Activated CD4-positive, CD25-positive, alpha-beta regulatory T cell (primary cell): ENCODE measurements at places on chromosomes 4 and X.

DNA sequence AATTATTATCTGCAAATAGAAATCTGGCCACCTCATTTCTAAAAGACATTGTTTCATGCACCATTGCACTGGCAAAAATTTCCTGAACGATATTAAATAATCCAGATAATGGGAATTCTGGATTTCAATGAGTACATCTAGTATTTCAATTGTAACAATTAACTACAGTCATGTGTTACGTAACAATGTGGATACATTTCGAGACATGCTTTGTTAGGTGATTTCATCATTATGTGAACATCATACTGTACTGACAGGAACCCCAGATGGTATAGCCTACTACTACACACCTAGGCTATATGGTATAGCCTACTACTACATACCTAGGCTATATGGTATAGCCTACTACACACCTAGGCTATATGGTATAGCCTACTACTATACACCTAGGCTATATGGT, 14.8 kb downstream of the LAMTOR3 start:
- DNase-seq = no peak

DNA sequence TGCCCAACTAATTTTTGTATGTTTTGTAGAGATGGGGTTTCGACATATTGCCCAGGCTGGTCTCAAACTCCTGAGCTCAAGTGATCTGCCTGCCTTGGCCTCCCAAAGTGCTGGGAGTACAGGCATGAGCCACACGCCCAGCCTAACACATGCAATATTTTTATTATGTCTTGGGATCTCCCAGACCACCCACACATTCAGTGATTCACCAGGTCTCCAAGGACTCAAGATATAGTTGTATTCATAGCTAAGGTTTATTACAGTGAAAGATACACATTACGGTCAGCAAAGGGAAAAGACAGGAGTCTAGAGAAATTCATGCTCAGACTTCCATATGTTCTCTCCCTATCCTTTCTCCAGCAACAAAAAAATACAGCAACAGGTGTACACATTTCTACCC, 25.5 kb upstream of the FAM120C start:
- DNase-seq = no peak

- no peak for DNase-seq
Measured at GRCh38 chr4:165248102-165248501, 40.7 kb downstream of the KLHL2 start.

- no peak for DNase-seq
Measured at GRCh38 chr4:172786039-172786792, 382.4 kb upstream of the GALNT7 start.

GRCh38 chrX:35076061-35076460, 133.5 kb downstream of the FAM47B start:
- no peak for DNase-seq

DNA sequence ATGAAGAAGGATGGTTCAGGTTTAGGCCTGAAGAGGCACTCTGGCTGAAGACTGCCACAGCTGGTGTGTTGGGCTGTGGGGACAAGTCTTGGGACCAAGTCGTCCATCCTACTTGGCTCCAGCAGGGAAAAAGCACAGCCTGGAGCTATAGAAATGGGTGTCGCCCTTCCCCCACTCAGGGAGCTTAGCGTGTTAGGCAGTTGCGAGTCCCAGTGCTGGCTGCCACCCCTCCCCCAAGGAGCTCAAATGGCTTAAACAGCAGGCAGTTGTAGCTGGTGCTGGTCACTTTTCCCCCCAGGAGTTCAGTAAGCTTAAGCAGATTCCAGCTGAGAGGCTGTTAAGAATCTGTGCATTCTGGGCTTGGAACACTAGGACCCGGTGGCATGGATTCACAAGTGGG, 319.5 kb upstream of the POF1B start:
- no peak for DNase-seq

DNA sequence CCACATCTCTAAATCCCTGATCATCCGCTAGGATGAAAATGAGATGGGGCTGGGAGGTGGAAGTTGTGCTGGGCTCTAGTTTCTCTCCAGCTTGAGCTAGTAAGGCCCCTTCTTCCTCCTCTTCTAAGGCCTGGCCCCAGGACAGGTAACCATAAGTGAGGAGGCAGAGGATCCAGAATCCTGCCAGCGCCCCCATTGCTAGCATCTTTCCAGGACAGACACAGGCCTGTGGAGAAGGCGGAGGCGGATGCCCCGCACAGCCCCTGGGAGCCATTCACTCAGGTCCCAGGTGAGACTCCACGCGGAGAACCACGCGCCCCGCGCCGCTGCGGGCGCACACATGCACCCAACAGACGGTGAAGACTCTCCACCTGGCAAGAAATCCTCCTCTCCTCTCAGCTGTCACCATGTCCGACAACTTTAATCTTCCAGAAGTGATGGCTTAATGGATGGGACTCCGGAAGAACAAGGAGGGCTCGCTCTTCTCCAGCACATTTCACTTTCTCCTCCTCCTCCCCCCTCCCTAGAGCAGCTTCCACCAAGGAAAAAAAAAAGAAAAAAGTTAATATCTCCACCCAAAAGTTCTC, 793 bp downstream of the ARSJ start:
- no peak for DNase-seq

DNA sequence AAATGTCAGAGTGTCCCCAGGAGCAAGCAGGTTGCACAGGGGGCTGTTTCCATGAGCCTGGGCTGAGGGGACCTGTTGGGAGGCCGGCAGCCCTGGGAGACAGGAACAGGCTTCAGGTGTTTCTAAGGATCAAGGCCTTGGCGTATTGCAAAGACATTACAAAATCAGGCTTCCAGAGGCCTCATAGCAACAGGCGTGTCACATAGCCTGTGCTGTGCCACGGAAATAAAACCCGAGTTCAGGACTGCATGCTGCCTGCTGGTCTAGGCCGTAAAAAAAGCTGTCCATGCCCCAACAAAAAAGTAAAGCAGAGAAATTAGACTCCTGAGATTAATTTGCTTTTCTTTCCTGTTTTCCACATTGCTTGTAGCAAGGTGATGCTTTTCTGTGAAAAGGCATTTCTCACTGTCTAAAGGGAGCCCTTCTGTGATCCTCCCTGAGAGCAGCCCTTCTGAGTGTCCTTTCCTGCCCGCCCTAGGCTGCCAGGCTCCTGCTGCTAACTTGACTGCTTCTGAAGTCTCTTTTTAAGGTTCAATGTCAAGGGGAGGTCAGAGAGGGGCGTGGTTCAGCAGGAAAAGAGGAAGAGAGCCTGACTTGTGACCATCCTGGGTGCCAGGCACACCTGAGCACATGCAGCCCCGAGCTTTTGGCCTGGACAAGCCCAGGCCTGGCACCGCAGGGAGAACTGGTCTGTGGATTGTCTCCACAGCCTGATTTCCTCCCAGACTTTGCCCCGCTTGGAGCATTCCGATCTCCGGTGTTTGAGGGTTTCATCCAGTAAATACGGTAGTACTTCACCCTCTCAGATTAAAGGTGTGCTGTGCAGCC, 21.3 kb downstream of the SHROOM2 start:
- no peak for DNase-seq

DNA sequence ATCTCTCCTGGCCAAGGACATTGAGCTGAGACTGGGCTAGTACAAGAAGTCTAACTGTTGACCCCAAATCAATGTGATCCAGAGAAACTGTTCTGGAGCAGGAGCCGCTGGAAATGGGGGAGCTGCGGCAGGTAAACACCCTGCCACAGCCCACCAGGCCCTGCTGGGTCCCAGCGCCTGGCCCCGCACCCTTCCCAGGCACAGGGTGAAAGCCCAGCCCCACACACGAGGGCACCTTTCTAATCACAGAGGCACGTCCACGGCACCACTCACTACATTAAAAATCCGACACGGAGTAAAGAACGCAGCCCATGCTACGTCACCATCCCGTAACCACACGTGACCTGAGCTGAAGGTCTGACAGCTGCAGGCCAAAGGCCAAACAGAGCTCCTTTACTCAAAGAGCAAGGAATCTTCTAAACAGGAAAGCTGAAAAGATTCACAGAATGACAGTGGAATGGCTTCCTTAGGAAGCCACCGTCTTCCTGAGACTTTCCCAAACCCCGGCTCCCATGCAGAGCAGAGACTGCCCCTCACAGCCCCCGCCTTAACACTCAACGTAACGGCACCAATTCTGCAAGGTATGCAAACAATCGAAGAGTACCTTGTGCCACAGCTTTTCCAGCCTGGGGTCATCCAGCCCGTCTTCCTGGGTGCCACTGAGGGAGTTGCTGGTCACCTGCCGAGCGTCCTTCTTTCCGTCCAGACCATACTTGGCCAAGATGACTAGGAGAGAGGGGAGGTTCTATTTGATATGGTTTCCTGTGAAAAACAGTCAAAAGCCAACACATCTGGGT, 12.6 kb downstream of the LRPAP1 start:
- no peak for DNase-seq

DNA sequence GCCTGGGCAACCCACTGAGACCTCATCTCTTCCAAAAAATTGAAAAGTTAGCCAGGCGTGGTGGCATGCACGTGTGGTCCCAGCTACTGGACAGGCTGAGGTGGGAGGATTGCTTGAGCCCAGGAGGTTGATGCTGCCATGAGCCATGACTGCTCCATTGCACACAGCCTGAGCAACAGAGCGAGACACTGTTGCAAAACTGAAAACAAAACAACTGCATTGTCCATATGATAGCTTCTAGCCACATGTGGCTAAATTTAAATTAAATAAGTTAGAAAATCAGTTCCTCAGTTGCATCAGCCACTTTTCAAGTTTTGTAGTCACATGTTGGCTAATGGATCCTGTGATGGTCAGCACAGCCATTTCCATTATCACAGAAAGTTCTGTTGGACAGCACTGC, 67.9 kb downstream of the GAB1 start:
- no peak for DNase-seq

DNA sequence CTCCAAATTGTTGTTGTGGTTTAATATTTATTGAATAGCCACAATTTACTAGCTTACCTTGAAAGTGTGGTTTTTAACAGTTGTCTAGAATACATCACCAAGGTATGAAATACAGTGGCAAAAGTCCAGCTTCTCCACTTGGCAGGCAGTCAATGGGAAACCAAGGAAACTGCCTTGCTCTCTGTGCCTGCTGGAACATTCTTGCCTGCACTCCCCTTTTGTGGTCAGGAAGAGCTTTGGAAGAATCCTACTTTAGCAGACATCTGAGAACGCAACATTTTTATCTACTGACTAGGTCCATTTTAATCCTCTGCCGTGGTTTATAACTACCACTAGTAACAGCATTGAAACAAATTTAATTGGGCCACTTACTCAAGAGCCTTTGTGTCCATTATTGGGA, 64.5 kb downstream of the TENM3 start:
- no peak for DNase-seq

DNA sequence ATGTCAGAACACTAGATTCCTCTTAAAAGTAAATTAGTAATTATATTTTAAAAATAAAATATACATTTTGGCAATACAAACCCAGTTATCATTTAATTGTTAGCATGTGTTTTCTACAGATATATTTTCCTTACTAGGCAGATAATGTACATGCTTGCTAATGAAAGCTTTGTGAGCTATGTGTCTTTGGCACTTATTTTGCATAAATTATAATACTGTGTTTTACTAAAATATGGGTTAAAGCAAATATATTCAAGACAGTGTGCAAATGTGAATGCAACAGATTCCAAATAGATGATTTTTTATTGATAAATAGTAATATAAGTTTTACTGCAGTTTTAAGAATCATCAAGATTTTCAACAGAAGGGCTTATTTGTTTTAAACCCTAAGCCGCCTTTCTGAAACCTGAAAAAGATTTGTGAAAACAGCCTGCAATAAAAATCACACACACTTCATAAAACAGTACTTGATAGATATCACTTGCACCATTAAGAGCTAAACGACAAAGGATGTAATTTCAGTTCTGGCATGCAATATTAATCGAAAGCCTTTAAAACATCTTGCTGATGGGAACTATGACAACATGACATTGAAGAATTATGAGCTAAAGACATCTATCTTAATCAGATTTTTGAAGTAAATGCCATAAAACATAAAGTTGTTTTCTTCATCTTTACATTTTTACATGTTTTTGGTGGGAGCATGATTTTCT, 333.3 kb downstream of the DCTD start:
- DNase-seq = no peak

GRCh38 chr4:76029300-76029699, 6.0 kb upstream of the CXCL10 start:
- DNase-seq = no peak

DNA sequence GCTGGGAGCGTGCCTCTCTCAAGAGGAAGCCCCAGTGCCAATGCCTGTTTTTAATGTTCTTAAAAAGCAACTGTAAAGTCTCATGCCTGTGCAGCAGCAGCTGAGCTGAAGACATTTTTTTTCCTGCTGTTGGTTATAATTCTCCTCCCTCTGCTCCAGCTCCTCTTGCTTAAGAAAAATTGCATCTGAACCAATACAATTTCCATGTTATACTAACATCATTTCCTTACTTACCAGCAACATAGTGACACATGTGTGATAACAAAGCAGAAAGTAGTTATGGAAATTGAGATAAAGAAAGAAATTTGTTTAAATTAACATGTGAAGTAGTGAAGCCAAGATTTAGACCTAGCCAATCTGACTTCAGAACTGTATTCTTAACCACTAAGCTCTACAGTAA, 101.4 kb downstream of the TBC1D19 start:
- DNase-seq = no peak

DNA sequence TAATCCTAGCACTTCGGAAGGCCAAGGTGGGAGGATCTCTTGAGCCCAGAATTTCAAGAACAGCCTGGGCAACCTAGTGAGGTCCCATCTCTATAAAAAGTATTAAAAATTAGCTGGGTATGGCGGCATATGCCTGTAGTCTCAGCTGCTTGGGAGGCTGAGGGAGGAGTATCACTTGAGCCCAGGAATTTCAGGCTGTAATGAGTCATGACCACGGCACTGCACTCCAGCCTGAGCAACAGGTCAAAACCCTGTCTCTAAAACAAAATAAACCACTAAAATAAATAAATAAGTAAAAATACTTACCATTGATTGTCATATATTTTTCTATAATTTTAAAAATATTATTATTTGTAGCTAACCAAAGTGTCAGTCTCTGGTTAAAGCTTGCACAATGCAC, 315.6 kb upstream of the SMIM31 start:
- no peak for DNase-seq

GRCh38 chr4:7845493-7846128, 94.0 kb downstream of the AFAP1 start:
- DNase-seq = no peak

DNA sequence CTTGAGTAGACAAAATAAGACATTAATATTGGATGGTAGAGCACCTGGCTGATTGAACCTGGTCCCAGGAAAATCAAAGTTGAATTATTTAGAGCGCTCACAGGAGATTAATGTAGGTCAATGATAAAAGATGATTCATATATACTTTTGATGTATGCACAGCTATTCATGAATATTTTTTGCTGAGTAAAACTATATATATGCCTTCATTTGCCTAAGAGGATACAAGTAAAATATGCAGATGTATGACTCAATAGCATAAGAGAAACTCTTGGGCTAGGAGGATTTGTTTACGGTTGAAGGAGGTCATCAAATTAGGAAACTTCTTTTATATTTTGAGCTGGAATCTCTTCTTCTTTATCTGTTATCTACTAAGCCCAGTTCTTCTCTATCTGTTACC, 202.7 kb upstream of the HS3ST1 start:
- DNase-seq = no peak
